Stimulated activated CD8-positive, alpha-beta memory T cell treated with anti-CD3 and anti-CD28 coated beads, Interleukin-15, amount 100 ng/mL, for 1 hour (primary cell): ENCODE measurements at places on chromosomes 1 and 21.

DNA sequence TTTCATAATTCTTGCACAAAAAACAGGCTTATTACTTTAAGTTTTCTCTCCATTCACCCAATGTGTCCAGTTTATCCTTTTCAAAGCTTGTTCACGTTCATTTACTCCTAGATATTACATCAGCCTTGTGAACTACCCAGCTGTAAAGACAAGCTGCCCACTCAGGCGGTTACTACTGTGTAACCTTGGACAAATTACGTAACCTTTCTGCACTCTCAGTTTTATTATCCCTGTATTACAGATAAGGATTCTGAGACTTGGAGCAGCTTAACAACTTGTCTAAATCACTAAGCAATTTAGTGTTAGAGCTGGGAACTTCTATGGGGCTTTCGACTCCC, 20.5 kb upstream of the LPAR3 start:
- no peak for DNase-seq

GRCh38 chr1:161738627-161739287, 10.8 kb upstream of the DUSP12 start:
- DNase-seq = peak; percentile 16

DNA sequence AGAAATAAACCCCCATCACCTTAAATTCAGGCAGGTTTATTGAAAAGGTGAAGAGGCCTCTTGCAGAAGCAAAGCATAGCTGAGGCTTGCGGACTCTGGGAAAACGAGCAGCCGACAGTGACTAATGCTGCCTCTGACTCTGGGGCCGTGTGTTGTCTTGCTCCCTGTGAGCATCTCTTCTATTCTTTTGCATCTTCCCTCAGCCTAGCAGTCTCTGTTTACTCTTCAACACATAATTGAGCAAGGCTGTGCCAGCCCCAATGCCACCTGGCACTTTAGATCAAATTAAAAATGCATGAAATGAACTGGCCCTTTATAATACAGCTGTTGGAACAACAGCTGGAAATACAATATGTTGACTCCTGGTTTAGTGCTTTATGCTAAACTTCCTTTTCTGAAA, 18.4 kb upstream of the REG4 start:
- no peak for DNase-seq

DNA sequence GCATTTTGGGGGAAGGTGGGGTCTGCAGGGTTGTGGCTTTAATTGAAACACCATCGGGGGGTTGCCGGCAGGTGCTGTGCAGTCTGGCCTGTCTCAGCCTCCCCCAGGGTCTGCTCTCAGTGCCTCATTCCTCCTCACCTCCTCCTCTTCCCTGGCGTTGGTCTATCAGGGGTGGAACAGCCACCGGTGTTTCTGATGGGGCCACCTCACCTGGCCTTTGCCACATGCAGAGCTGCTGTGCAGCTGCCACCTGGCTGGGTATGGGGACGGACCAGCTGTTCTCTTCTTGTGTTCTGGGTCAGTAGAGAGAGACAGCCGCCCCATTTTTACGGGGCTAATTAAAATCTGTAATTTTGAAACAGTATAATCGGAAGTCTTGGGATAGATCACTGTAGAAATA, 53.9 kb downstream of the SPSB1 start:
- no peak for DNase-seq

DNA sequence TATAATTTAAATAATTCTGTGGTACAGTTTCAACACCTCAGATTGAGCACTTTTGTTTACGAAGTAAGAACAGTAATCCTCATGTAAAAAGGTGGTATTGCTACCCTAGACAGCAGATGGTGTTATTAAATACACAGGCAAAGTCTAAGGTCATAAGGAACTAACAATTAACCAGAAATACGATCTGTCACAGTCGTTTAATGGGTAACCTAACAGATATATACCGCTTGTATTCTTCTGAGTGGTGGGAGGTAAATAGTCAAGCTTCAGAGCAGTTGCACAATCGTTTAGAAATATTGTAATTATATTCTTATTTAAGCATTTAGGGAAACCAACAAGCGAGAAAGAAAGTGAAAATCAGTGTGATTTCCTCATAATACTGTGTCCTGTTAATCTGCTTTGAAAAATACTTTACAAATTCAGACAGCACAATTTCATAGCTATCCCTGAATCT, 9.8 kb upstream of the IRF2BP2 start:
- DNase-seq = no peak

- DNase-seq = no peak
Measured at GRCh38 chr21:33943293-33943692, 27.7 kb upstream of the ATP5PO start.

- no peak for DNase-seq
Measured at GRCh38 chr1:97923811-97924210, 3.0 kb upstream of the DPYD start.

- no peak for DNase-seq
Measured at GRCh38 chr1:21665711-21666575, 3.2 kb downstream of the RAP1GAP start.
